Hematopoietic multipotent progenitor cell treated with erythropoietin and hydrocortisone succinate and interleukin-3 and kit ligand, for 15 days (in vitro differentiated cells): ENCODE measurements at places on chromosomes 1 and 21.

GRCh38 chr1:47872886-47873285 is 124.3 kb downstream of the TRABD2B start:
- DNase-seq = no peak

DNA sequence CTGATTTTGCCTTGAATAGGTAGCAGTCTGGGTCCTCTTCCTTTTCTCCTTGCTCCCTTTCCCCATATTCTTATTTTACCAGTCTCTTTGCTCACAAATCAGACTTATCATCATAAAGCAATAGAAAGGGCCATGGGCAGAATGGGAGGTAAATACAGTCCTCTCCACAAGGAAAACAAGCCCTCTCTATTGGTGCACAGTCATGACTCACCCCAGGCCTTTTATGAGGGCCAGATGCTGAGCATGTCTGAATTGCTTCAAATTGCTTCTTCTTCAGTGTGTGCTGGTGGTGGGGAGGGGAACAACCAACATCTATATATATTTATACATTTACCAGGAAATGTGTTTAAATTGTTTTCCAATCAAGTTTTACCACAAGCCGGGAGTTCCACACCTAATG is 75.2 kb downstream of the GFI1 start:
- no peak for DNase-seq

DNA sequence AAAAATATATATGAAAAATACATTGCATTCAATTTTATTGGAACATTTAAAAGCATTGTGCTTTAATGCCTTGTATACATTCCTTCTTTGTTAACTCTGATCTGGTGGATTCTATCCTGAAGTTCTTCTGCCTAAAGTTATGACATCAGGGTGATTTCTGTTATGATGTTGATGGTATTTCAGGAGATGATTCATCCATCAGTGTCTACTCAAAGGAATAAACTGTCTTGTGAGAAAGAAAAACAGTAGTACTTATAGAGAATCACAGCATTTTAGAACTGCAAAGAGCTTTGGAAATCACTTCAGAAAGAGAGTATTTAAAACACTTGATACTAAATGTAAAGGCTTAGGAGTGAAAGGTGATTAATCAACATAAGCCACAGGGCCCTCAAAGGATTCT is 155.7 kb downstream of the PTPRC start:
- DNase-seq = no peak

GRCh38 chr1:212496682-212497081 is 64.0 kb downstream of the NENF start:
- no peak for DNase-seq

- no peak for DNase-seq
Observed at GRCh38 chr1:12279728-12280464, 50.1 kb downstream of the VPS13D start.
